Thoracic aorta endothelial cell (primary cell): ENCODE measurements at places on chromosomes 5 and 9. TPM values are rescaled to one million over a fixed set of nuclear protein-coding genes. Genes with fewer than 3 reads are reported as not detected.

PCDHGA8 gene
- 0.72 and 1.6 TPM in 2 replicates for total RNA-seq

NR6A1 gene
- 0.27 and 1.2 TPM in 2 replicates for total RNA-seq

ARHGEF28 gene
- 110 and 120 TPM in 2 replicates for total RNA-seq

TMEM232 gene
- total RNA-seq: 0.80 and 2.4 TPM in 2 replicates

SV2C gene
- total RNA-seq: not detected in 2 replicates

SH3PXD2B gene
- total RNA-seq: 33.8 and 36.3 TPM in 2 replicates

IFNA16 gene
- total RNA-seq: not detected in 2 replicates

C9 gene
- total RNA-seq: 0.07 and 0.13 TPM in 2 replicates

PCDHB12 gene
- total RNA-seq: 0.07 and 0.27 TPM in 2 replicates

CHSY3 gene
- total RNA-seq: 2.7 and 3.3 TPM in 2 replicates

PCDHGB4 gene
- 5.6 and 9.7 TPM in 2 replicates for total RNA-seq

ACTL7A gene
- not detected in 2 replicates for total RNA-seq

ACSL6 gene
- not detected in 2 replicates for total RNA-seq

ADAMTS19 gene
- not detected in 2 replicates for total RNA-seq

ZCCHC10 gene
- total RNA-seq: 18.0 and 26.1 TPM in 2 replicates

RGS7BP gene
- 7.3 and 16.2 TPM in 2 replicates for total RNA-seq

GLDC gene
- total RNA-seq: 17.4 and 22.8 TPM in 2 replicates

PTGDS gene
- total RNA-seq: not detected in 2 replicates

MCC gene
- total RNA-seq: 38.6 and 55.6 TPM in 2 replicates

LPAR1 gene
- under 0.01 and 0.22 TPM in 2 replicates for total RNA-seq

ANKRD34B gene
- total RNA-seq: not detected in 2 replicates

PDE6A gene
- not detected in 2 replicates for total RNA-seq

CRHBP gene
- total RNA-seq: not detected in 2 replicates

NEURL1B gene
- total RNA-seq: 0.40 and 0.93 TPM in 2 replicates

FBP2 gene
- not detected in 2 replicates for total RNA-seq
